ENCODE measurements at places on chromosomes 16 and 17. TPM values are rescaled to one million over a fixed set of nuclear protein-coding genes. Genes with fewer than 3 reads are reported as not detected.
A peak's percentile ranks its signal among the peaks of the same experiment; 100 is the strongest.

DNA sequence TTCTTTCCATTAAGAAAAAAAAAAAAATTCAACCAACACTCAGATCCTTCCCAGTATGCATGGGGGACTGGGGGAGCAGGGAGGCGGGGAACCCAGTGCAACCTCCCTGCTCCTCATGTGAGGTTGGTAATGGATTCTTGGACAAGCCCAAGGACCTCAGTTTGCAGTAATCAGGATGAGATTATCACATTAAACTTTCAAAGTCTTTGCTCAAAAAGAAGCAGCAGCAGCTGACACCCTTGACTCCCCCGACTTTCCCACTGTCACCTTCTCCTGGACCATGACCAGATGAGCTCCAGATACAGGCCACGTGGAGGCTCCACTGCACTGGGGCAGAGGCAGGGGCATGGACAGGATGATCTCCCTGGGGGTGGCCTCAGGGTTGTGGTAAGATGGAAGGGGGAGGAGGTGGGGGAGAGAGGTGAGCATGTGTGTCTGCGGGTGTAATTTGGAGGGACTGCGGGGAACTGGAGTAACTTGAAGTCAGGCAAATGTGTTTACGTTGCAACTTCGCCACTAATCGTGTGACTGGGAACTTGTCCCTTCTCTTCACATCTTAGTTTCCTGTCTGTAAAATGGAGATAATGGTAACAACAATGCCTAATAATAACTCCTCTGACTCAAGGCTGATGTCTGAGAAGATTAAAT is 19.8 kb downstream of the ZNF385C start:
- DNase-seq, result no peak

- DNase-seq, result no peak
Measured at GRCh38 chr17:75428543-75429469, 23.3 kb upstream of the GRB2 start.

LLGL2 gene
- total RNA-seq, result 133 TPM

ZNF319 gene
- 10.6 TPM for total RNA-seq

DNA sequence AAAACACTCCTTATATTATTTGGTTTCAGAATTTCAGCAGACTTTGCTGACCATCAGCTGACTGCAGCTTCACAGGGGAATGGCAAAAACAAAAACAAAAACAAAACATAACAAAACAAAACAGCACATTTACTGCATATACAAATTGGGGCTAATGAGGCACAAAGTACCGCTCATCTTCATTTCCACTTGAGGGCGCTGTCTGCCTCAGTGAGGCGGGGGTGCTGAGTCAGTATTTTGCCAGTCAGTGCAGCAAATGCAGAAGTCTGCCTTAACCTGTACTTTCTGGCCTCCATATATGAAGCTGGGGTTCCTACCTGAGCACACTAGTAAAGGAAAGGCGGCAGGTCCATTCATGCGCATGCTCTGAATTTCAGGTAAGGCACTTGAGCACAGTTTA is 13.5 kb upstream of the DYNLRB2 start:
- no peak for DNase-seq

DNA sequence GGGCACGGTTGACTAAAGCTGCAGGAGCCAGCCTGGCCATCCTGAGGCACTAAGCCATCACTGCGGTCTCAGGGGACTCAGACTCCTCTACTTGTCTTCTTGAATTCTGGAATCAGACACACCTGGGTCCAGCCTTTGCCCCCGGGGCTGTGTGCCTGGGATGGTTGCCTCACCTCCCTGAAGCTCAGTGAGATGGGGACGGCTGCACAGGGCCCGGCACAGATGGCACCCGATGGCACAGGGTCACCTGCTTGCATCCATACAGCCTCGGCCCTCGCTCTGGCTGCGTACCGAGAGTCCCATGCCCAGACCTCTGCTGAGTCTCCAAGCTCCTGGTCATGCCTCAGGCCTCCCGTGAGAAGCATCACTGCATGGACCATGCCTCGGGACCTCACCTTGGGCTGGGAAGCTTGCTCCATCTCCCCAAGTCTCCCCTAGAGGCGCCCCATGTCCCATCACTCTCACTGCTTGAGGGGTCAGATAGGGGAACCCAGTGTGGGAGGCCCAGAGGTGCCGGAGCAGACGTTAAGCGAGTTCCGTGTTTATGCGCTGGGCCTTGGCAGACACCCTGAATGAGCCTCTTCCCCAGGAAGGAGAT is 316.3 kb downstream of the SEC14L1 start:
- DNase-seq, result no peak

DNA sequence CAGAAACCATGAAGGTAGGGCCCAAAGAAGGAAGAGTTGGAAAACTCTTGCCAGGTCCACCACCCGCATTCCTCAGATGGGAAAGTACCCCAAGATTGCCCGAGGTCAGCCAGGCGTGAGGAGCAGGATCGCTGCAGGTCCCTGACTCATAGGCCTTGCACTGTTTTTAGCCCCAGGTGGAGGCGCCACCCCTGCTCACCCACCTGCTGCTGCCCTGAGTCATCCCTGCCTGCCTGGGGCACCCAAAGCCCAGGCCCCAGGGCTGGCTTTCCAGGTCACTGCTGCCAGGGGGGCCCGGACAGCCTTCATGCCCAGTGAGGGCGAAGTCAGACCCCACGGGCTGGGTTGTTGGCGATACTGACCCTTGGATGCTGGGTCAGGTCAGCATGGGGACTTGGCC is 100.9 kb downstream of the AMFR start:
- no peak for DNase-seq

ABAT gene
- total RNA-seq, result 9.8 TPM

- DNase-seq, result no peak
Measured at GRCh38 chr16:49333259-49333597, 40.4 kb upstream of the C16orf78 start.

DNA sequence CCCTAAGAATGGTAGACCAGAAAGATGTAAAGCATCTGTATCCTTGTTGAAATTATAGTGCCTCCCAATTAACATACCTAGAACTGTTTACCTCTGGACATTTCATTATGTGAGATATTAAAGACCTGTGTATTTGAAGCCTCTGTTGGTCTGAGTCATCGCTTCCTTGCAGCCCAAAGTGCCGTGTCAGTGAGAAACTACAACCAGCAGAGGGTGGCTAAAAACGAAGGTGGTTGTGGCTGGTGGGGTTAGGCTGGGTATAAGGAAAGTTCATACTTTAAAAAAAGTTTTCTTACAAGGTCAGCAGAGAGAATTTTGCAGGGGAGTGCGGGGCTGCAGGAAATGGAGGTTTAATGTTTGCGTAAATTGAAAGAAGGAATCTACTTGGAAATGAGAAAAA is 290.7 kb downstream of the TMEM114 start:
- no peak for DNase-seq

- DNase-seq, result no peak
Measured at GRCh38 chr17:74271281-74271680, 2.8 kb upstream of the DNAI2 start.

- no peak for DNase-seq
Measured at GRCh38 chr16:66418165-66418962, 8.7 kb upstream of the BEAN1 start.

EME1 gene
- total RNA-seq, result 1.3 TPM

TERB1 gene
- total RNA-seq, result 0.26 TPM

SLC16A5 gene
- total RNA-seq, result 40.5 TPM

RNF222 gene
- not detected for total RNA-seq

DNA sequence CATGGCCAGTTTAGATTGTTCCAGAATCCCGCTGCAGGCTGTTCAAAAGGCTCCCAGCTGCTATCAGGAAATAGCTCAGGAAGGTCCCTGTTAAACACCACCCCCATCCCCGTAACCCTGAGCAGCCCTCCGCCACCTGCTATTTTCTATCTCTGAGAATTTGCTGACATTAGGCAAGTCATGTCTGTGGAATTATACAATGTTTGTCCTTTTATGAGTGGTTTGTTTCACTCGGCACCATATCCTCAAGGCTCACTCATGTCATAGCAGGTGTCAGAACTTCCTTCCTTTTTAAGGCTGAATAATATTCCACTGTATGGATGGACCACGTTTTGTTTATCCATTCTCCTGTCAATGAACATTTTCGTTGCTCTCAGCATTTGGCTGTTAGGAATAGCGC is 164.3 kb upstream of the FOXF1 start:
- no peak for DNase-seq

DNA sequence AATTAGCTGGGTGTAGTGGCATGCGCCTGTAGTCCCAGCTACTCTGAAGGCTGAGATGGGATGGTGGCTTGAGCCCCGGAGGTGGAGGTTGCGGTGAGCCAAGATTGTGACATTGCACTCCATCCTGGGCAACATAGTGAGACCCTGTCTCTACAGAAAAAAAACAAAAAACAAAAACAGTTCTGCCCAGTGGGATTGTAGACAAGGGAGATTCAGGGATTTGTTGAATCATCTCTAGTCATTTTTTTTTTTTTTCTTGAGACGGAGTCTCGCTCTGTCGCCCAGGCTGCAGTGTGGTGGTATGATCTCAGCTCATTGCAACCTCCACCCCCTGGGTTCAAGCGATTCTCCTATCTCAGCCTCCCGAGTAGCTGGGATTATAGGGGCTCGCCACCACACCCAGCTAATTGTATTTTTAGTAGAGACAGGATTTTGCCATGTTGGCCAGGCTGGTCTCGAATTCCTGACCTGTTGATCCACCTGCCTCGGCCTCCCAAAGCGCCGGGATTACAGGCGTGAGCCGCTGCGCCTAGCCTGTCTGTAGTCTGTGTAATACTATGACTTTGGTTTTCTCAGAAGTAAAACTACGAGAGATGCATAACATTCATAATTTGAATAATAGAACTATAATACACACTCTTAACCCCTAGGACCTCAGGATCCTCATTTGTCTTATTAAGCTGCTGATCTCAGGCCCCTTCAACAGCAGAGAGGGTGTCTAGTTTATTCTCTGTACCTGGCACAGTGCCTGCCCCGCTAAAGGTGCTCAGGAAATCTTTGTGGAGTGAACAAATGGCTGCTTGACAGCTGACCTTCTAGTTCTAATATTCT is 1.4 kb downstream of the TEN1 start:
- DNase-seq, result peak; percentile 36
